ENCODE measurements at places on chromosomes 5 and 9.

- no peak for DNase-seq
These were observed 13.7 kb downstream of the TEX53 start for GRCh38 chr9:114643896-114644295.

GRCh38 chr9:129669141-129669718, 3.8 kb downstream of the PRRX2 start:
- no peak for DNase-seq

- no peak for DNase-seq
These were observed 7.6 kb upstream of the IRX4 start for GRCh38 chr5:1890296-1890695.

DNA sequence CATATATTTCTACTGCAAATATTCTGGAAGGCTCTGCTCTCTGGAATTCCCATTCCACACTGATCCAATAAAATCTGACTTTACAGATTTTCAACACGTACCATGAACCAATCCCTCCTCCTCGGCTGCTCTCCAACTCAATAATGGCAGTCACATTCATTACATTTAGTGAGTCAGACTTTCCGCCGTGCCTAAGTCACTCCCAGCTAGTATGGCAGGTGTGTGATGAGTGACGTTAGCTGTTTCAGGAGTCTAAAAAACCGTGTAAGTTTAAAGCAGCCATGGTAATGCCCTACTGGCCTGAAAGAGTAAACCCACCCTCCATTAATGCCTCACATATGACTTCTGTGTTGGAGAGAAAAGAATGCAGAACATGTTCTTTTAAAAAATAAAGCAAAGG, 3.3 kb downstream of the FBN2 start:
- DNase-seq: no peak

DNA sequence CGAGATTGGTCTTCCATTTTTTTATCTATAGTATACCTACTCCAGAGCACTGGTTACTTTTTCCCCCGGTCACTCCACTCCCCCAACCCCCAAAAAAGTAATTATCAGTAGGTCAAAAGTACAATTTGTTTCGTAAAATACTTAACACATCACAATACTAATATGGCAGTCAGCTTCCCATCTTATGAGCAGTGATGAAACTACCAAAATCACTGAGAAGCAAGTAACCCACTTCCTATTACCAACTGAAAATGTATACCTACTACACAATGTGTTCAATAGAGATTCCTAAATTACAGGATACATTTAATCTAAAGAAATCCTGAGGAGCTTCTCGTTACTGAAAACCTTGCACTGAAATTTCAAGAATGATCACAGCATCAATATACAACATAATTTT, 1.9 kb downstream of the CERT1 start:
- DNase-seq: no peak

DNA sequence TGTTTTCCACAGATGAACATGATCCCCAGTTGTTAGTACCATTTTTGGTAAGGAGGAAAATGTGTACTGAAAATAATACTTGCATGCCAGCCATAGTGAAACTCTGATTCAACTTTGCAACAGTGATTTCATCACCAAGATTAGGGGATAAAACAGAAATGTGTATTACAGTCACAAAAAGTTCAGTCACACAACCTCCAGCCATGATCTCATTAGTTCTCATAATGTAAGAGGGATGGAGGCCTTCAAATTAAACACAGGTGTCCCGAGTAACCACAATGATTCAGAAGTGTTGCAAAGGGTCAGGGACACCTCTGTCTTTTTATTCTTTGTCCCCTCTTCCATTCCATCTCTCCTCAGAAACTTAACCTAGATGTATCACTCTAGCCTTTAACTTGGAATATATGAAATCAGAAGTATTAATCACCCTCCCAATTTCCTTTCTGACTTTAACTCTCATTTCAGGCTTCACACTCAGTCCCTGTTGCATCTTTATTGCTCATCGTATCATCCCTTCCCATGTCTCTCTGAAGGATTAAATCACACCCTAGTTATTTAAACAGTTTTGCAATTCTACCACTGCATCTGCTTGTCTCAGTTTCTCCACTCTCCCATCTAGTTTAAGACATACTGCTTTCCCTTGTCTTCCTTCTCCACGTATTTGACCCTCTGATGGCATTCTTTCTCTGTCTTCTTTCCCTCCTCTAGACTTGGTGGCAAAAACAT, 291.2 kb downstream of the ADAMTS6 start:
- DNase-seq: no peak

DNA sequence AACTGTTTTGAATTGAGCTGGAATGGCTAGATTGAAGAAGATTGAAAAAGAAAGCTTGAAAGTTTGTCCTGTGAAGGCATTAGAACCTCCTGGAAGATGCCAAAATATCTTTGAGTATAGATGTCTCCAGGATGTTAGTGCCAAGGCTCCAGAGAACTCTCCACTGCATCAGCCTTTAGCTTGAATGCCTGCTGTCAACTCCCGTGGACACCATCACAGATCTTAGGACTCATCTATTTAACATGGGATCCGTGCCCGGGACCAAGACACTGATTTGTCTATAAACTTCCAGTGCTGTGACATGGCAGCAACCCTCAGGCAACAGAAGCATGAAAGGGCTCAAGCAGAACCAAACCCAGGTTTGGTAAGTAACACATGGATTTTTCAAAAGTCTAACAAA, 670.9 kb upstream of the ST8SIA4 start:
- DNase-seq: no peak

- DNase-seq: no peak
These were observed 108.3 kb upstream of the MSX2 start for GRCh38 chr5:174616036-174616435.

- DNase-seq: peak; percentile 76
These were observed 15.8 kb upstream of the RAPGEF1 start for GRCh38 chr9:131755541-131756198.

GRCh38 chr9:27600256-27600655, 27.0 kb upstream of the C9orf72 start:
- no peak for DNase-seq

GRCh38 chr9:89675058-89675742, 70.4 kb downstream of the GADD45G start:
- no peak for DNase-seq

All from hypothalamus (tissue), 51 donors.